ENCODE measurements at places on chromosomes 1 and 21.

GRCh38 chr21:35005077-35005476, 44.0 kb downstream of the RUNX1 start:
- DNase-seq: no peak

- no peak for DNase-seq
These were observed 19.2 kb downstream of the EFCAB14 start for GRCh38 chr1:46699666-46700065.

GRCh38 chr1:158003406-158003800, 10.0 kb downstream of the KIRREL1 start:
- no peak for DNase-seq

- no peak for DNase-seq
These were observed 5.1 kb downstream of the PMF1 start for GRCh38 chr1:156217871-156218270.
